Stimulated activated CD8-positive, alpha-beta memory T cell treated with anti-CD3 and anti-CD28 coated beads, Interleukin-4, amount 100 ng/mL, for 1 hour (primary cell): ENCODE measurements at places on chromosomes 3 and 15.
A peak's percentile ranks its signal among the peaks of the same experiment; 100 is the strongest.

- DNase-seq = no peak
Observed at GRCh38 chr15:34691034-34691433, 63.8 kb downstream of the GJD2 start.

DNA sequence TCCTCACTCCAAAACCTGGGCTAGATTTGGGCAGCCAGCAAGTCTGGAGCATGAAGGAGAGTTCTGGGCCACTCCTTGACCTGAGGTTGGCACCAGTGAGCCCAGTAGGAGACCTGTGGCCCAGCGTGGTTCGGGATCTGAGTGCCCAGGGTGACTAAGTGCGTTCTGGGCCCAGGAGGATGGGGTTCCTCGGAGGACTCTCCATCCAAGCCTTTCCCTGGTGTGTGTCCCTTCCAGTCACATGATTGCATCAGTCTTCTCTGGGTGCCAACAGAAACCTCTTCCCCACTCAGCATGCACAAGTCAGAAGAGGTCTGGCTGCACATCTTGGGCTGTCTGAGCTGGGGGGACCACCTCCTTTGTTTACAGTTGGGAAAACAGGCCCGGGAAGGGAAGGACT lies 14.9 kb downstream of the TMEM43 start:
- no peak for DNase-seq

GRCh38 chr15:32889214-32889613 lies 171.4 kb downstream of the GREM1 start:
- DNase-seq = no peak

- no peak for DNase-seq
Observed at GRCh38 chr15:34206011-34206410, 3.9 kb downstream of the KATNBL1 start.

- no peak for DNase-seq
Observed at GRCh38 chr3:121998030-121998580, 23.9 kb downstream of the ILDR1 start.

GRCh38 chr3:140848666-140849065 lies 93.0 kb upstream of the SLC25A36 start:
- no peak for DNase-seq

DNA sequence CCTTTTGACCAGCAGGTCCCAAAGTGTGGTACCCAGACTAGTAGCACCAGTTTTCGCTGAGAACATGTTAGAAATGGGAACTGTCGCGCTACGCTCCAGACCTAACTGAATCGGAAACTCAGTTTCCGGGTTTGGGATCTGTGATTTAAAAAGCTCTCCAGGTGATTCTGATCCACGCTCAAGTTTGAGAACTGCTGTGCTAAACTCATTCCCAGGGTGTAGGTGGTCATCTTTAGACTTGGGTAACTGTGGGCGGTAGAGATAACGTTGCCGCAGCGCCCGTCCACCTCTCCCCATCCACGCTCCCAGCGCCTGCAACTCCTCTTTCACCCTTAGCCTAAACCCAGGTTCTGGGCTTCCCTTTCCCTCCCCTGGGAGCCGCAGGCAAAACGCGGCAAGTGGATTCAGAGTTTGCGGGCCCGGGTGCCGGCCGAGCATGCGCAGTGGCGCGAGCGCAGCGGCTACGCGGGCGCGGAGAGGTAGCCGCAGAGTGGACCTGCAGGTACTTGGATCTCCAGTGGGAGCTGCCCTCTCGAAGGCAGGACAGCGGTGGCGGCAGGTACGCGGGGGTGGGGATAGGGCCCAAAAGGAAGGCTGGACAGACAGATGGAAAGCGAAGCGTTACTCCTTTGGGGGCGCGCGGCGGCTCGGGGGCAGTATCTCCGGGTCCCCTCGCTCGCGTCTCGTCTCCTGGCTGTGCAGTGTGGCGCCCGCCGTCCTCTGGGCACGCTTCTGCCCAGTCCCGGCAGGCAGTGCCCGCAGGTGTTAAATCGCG lies at the start of gene PLS1:
PLS1 (plus strand) TSS at position 443 of the 775 bp plus-strand sequence. CDS start 67,845 bp downstream, outside the sequence.
- peak; percentile 71 for DNase-seq

- no peak for DNase-seq
Observed at GRCh38 chr3:29618395-29619282, 337.8 kb downstream of the RBMS3 start.

DNA sequence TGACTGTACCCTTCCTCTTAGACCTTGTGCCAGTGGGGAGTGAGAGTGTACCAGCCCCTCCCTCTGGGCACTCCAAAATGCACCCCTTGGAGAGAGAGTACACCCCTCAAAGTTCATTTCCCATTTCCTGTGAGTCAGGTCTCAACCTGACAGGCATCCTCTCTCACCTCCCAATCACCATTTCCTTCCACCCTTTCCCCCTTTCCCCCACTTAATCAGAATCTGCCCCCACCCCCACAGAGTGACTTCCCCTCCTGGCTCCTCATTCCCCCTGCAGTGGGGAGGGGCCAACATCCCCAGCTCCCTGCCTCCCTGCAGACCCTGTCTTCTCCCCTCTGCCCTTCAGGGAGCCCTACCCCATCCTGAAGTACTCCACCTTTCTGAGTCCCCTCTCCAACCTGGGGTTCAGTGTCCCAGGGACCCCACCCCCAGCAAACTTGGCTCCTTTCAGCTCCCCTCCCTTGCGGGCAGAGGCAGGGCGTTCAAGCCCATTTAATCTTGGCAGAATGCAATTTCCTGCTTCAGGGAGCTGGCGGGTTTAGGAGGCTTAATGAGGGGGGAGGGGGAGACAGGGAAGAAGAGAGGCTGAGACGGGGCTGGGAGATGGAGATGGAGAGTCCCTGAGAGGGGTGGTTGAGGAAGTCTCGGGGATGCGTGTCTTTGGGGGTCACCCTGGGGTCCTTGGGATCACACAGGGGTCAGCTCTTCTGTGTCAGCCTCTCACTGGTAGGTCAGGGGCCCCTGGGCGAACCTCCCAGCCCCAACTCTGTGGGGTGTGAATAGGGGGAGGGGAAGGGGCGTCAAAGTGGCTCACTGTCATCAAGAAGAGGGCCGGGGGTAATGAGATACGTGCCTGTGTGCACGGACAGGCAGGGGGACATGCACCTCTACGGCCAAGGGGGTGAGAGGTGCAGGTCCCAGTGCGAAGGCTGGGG lies 16.6 kb upstream of the SEMA3F start:
- no peak for DNase-seq

GRCh38 chr3:142999881-143000280 lies 1.5 kb upstream of the U2SURP start:
- DNase-seq = no peak

DNA sequence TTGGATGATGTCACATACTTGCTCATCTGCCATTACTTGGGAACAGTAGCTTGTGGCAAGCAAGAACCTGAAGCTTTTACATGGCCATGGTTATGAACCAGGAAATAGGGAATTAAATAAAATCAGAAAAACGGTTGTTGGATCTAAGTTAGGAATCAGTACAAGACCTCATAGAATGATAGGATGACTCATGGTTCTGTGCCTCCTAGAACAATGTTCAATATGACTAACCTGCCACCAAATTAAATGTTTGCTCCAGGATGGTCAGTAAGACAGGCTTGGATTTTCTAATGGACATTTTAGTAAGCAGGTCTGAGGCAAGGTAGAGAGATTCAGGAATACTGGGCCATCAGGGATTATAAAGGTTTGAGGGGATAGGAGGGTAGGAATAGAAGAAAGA lies 218.9 kb downstream of the PLOD2 start:
- DNase-seq = no peak
